ENCODE measurements at places on chromosomes 5 and 9.

DNA sequence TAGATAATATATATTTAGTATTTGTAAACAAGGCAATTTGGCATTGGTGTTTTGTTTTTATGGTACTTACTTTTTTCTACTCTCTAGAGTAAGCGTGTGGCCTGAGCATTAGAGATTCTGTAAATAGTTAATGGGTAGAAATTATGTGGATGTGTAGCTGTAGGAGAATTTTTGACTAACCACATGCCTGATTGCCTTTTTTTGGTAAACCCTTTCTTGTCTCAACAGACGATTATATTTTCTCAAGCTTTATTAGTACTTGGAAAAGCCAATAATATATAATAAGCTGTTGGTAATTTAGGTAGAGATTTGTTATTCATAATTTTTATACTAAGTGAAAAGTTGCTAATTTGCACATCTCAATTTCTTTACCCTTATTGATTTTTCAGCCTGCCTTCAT, 76.8 kb downstream of the FCHO2 start:
- DNase-seq: no peak

GRCh38 chr5:59487068-59487686, 406.3 kb downstream of the PDE4D start:
- DNase-seq: no peak

- no peak for DNase-seq
These were observed 318.4 kb downstream of the MAN2A1 start for GRCh38 chr5:110008131-110008530.

DNA sequence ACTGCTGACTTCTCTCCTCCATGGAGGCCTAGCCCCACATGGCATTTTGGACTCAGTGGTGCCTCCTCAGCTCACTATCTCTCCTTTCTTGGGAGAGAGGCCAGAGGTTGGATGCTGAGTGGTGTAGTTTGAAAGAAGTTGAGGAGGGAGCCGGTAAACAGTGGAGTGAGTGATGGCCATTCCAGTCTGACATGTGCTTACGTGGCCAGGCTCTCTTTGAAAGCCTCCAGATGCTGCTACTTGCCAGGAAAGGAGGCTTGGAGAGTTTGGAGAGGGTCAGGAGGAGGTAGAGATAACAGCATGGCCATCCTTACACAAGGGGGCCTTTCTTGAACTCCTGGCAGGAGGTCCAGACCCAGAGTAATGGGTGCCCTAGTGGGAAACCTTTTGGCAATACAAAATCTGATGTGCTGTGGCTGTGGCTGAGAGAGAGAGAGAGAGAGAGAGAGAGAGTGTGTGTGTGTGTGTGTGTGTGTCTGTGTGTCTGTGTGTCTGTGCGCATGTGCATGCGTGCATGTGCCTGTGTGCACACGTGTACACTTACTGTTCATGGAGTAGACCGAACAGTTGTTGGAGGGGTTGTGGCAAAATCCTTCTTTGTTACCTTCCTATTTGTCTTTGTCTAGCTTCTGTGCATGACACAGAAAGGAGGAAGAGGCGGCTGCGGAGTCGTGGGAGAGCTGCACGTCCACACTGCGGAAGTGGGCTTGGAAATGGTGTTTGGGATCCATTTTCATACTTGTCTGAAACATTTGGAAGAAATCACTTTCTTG, 37.8 kb downstream of the RALGPS1 start:
- no peak for DNase-seq

DNA sequence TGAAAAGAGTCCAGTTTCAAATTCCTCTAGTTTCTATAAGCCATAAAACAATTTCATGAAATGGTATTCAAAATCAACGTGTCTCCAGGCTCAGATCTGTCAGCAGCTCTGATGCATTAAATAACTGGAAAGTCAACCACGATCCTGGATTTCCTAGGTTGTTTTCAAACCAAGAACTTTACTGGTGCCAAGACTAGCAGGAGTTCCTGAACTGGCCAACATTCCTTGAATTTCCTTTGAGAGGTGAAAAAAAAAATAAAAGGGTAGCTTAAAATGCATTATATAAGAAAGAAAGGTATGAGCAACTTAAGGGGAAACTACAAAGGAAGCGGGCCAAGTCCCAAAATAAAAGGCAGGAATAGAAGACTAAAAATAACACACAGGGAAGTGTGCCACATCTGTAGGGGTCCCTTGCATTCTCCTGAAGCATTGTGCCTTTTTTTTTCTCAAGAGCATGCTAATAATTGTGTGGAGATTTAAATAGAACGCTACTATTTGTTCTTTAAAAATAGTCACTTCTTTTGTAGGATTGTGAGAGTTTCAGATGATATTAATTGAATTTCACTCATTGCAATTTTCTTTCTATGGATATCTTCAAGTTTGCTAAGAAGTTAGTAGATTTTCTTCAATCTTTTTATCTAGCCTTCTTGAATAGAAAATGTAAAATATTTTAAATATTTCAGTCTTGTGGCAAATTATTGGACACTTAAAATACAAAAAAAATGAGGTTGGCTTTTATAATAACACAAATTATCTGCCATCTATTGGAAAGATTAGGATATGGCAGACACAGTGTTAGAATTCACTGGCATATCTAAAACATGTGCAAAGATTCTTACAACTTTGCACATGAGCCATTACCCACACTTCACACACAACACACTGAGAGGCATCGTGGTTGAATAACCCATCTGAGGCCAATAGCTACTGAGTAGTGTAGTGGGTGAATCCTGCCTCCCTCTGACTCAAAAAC, 15.3 kb downstream of the ESM1 start:
- DNase-seq: no peak

DNA sequence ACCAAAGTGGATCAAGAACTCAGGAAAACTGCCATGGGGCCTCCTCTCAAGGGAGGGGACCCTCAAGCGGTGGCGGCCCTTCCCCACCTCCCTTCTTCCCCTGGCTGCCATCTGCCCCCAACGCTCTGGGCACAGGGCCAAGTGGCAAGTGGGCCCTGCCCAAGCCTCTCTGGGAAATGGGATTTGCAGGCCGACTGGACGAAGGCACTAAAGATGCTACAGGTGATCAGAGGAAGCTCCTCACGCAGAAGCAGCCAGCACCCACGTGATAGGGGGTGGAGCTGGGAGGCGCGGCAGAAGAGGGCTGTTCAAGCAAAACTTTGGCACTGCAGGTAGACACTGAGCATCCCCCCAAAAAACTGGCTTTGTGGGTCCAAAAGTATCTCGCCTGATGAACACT, 52.7 kb upstream of the UBTD2 start:
- no peak for DNase-seq

DNA sequence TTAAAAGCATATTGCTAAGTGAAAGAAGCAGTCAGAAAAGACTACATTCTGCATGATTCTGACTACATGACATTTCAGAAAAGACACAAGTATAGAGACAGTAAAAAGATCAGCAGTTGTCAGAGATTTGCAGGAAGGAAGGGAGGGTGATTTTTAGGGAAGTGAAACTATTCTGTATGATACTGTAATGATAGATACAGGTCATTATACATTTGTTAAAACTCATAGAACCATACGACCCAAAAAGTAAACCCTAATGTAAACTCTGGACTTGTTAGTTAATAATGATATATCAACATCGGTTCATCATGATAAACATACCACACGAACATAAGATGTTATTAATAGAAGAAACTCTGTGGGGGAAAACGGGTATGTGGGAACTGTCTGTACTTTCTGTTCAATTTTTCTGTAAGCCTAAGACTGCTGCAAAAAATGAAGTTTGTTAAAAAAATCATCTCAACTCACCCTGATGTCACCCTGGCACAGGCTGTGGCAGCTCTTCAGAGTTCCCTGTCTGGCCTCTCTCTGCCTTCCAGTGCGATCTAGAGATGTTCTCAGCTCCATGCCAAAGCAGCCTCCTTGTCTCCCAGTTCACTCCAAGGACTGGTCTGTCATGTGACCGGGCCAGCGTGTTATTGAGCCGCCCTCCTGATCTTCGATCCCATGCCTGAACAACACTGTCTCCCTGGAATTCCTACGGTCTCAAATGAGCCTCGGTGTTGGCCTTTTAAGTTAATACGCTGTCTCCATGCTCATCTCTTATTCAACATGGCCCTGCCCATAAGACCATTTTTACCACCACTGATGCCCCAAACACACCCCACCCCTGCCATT, 35.4 kb downstream of the PRLR start:
- no peak for DNase-seq

GRCh38 chr5:142803428-142804125, 33.4 kb downstream of the ARHGAP26 start:
- DNase-seq: no peak

- no peak for DNase-seq
These were observed 19.6 kb downstream of the BAAT start for GRCh38 chr9:101365181-101365580.

DNA sequence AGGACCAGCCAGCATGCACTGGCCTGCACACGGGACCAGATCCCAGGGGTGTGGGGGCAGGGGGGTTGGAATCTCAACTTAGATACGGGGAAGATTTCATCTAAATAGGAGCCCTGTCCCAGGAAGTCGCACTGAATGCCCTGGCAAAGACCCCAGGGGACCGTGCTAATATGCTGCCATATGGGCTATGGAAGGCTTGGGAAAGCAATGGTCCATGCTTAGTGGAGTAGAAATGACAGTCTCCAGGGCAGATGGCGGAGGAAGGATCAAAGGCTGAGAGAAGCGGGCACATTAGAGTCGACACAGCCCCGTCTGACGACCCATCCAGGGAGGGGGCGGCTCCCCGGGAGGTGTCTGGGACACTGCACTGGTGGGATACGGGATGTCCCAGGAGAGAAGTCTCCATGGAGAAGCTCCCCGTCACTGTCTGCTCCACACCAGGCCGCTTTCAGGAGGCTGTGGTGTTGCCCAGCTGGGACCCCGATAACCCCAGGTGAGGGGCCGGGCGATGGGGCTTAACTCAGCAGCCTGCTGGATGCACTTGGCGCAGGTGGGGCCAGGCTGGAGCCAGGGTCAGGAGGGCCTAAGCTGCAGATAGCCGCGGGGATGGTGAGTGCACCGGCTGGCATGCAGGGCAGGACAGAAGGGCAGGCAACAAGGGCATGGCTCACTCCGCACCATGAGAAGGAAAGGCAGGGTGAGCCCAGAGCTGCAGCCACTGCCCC, 377.7 kb upstream of the IRX1 start:
- no peak for DNase-seq

GRCh38 chr9:102035929-102036328, 297.5 kb upstream of the GRIN3A start:
- no peak for DNase-seq

DNA sequence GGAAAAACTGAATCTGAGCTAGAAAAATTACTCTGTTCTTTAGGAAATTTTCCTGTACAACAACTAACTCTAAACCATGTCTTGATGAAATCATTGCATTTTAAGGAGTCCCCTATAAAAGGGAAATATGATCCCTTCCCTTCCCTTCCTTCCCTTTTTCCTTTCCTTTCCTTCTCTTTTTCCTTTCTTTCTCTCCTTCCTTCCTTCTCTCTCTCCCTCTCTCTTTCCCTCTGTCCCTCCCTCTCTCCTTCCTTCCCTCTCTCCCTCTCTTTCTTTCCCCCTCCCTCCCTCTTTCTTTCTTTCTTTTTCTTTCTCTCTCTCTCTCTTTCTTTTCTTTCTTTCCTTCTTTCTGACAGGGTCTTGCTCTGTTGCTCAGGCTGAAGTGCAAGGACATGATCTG, 42.2 kb upstream of the MYO10 start:
- no peak for DNase-seq

DNA sequence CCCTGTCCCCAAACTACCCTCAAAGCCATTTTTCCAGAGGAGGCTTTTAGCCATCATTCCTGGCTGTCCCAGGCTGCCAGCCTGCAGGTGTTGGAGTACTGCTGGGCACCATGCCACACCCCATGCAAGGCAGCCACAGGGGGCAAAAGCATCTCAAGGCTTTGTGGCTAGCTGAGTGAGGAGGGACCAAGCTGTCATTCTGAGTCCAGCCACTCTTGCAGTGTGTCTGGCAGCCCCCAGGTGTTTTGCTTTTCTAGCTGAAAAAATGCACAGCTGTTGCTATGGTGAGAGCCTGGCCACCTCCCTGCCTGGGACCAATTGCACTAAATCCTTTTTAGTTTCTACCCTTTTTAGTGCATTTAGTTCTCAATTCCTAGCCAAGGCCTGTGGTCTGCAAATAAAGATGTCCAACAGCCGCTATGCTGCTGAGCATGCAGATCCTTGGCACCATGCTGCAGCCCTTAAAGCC, 50.4 kb upstream of the PTGS1 start:
- no peak for DNase-seq

GRCh38 chr5:72415616-72416325, 91.4 kb downstream of the ZNF366 start:
- DNase-seq: no peak

GRCh38 chr9:121939643-121940042, 153.5 kb downstream of the TTLL11 start:
- no peak for DNase-seq

GRCh38 chr9:38066914-38067858, 1.8 kb downstream of the SHB start:
- DNase-seq: no peak

DNA sequence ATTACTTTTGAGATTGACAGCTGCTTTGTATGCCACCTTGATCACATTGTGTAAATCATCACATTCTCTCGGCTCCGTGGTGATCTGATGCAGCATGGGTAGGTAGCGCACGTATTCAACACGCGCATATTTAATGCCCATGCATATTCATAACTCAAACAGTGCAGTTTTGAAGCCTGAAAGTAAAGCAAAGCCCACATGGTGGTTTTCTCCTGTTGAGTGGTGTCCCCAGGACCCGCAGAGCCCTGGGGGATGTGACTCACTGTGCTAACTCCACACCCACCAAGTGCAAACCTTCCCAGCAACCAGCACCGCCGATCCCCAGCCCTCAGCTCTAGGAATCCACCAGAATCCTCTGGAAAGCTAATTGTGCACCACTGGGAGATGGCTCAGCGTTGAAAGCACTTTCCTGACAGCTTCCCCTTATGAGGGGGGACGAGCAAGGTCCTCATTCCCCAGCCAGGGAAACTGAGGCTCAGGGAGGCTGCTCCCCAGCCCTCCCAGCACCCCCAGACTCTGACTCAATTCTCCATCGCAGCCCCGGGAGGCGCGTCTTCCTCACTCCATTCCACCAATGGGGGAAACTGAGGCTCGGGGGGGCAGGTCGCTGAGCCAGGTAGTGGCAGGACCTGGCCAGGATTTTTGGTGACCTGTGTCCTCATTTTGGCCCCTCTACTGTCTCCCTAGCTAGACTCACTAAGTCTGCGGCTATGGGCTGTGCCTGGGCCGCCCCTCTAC, 46.4 kb downstream of the SARDH start:
- DNase-seq: no peak

DNA sequence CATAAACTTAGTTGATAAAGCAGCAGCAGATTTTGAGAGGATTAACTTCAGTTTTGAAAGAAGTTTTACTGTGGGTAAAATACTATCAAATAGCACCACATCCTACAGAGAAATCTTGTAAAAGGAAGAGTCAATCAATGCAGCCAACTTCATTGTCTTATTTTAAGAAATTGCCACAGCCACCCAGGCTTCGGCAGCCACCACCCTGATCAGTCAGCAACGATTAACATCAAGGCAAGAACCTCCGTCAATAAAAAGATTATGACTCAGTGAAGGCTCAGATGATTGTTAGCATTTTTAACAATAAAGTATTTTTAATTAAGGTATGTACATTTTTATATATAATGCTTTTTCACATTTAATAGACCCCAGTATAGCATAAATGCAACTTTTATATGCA, 122.3 kb upstream of the NR4A3 start:
- no peak for DNase-seq

GRCh38 chr5:149093625-149094024, 30.8 kb upstream of the SH3TC2 start:
- DNase-seq: no peak

Measured in NCI-H1436 treated with DMSO at 0.1 percent for 48 hours (cell line).